ENCODE measurements at places on chromosomes 3 and 15. TPM values are rescaled to one million over a fixed set of nuclear protein-coding genes. Genes with fewer than 3 reads are reported as not detected.

- no peaks in the 10 kb centered on the region for H3K27me3 ChIP-seq
- peaks cover 4% of the 10 kb centered on the region for H3K36me3 ChIP-seq
- peak overlapping the region; percentile 93 for H3K4me3 ChIP-seq
- peaks cover 32% of the 10 kb centered on the region for H3K4me1 ChIP-seq
- no peak for DNase-seq
Measured at GRCh38 chr3:51384055-51384725, 901 bp upstream of the MANF start.

GP9 gene
- not detected for polyA plus RNA-seq

DNA sequence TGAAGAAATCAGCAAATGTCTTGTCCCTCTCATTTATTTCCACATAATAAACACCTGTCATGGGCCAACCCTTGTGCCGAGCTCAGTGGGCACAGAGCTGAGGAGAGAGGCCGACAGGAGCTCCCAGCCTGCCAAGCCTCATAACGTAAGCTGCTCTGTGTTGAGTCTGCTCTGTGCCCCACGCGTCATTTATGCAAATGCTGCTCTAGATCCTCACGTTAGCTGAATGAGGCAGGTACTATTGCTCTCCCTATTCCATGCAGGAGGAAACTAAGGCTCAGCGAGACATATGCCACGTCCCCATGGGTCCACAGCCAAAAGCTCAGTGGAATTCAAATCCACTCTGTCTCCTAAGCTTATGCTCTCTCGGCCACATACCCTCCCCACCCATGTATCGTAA lies 41.5 kb downstream of the EFCAB12 start:
- no peak overlapping the region for H3K27ac ChIP-seq
- H3K4me1 ChIP-seq: no peaks in the 10 kb centered on the region

RNF7 gene
- polyA plus RNA-seq: 128 TPM

GRCh38 chr15:73879426-73879825 lies 6.1 kb downstream of the TBC1D21 start:
- H3K27me3 ChIP-seq: no peaks in the 10 kb centered on the region
- no peak overlapping the region for H3K27ac ChIP-seq

DNA sequence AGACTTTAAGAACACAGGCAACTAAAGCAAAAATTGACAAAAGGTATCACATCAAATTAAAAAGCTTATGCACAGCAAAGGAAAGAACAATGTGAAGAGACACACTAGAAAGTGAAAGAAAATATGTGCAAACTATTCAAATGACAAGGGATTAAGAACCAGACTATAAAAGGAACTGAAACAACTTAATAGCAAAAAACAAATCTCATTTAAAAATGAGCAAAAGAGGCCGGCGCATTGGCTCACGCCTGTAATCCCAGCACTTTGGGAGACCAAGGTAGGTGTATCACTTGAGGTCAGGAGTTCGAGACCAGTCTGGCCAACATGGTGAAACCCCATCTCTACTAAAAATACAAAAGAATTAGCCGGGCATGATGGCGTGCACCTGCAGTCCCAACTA lies 14.4 kb downstream of the NGLY1 start:
- no peaks in the 10 kb centered on the region for H3K27me3 ChIP-seq
- H3K36me3 ChIP-seq: peaks cover 13% of the 10 kb centered on the region
- H3K4me1 ChIP-seq: no peaks in the 10 kb centered on the region
- no peak for DNase-seq

GRCh38 chr15:88664151-88664778 lies 25.4 kb downstream of the ISG20 start:
- H3K36me3 ChIP-seq: no peaks in the 10 kb centered on the region
- peaks cover 17% of the 10 kb centered on the region for H3K4me1 ChIP-seq
- H3K27ac ChIP-seq: no peak overlapping the region
- DNase-seq: peak; percentile 63
- H3K27me3 ChIP-seq: no peaks in the 10 kb centered on the region

C3orf18 gene
- polyA plus RNA-seq: 22.3 TPM

A4GNT gene
- not detected for polyA plus RNA-seq

- no peak for DNase-seq
- H3K27me3 ChIP-seq: no peaks in the 10 kb centered on the region
- no peak overlapping the region for H3K27ac ChIP-seq
- H3K4me3 ChIP-seq: no peak overlapping the region
- H3K36me3 ChIP-seq: no peaks in the 10 kb centered on the region
Measured at GRCh38 chr3:183393625-183394024, 34.8 kb downstream of the MCF2L2 start.

- H3K27ac ChIP-seq: no peak overlapping the region
- no peak for DNase-seq
- H3K4me1 ChIP-seq: no peaks in the 10 kb centered on the region
- no peaks in the 10 kb centered on the region for H3K27me3 ChIP-seq
Measured at GRCh38 chr15:46921891-46922290, 795.4 kb upstream of the SEMA6D start.

HHLA2 gene
- not detected for polyA plus RNA-seq

GRCh38 chr15:101275018-101275417 lies 2.3 kb downstream of the SELENOS start:
- no peaks in the 10 kb centered on the region for H3K27me3 ChIP-seq
- H3K4me1 ChIP-seq: peaks cover 25% of the 10 kb centered on the region
- peaks cover 53% of the 10 kb centered on the region for H3K36me3 ChIP-seq

PLA1A gene
- polyA plus RNA-seq: not detected

DNA sequence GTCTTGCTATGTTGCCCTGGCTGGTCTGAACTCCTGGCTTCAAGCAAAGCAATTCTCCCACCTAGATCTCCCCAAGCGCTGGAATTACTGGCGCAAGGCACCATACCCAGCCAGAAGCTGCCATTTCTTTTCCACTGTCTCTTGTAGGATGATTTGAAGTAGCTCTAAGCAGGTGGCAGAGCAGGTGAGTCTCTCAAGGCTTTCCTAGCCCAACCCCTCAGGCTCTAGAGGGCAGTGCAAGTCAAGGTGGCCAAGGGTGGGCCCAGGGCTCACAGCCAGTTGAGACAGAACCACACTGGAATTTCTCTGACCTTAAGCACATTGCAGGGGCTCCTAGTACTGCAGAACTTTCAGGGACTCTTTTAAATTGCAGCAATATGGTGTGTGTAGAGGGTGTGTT lies 15.6 kb upstream of the DAG1 start:
- H3K4me1 ChIP-seq: no peaks in the 10 kb centered on the region
- H3K27me3 ChIP-seq: no peaks in the 10 kb centered on the region
- DNase-seq: no peak
- H3K4me3 ChIP-seq: no peak overlapping the region
- no peaks in the 10 kb centered on the region for H3K36me3 ChIP-seq
